ENCODE measurements at places on chromosomes 4 and X.

DNA sequence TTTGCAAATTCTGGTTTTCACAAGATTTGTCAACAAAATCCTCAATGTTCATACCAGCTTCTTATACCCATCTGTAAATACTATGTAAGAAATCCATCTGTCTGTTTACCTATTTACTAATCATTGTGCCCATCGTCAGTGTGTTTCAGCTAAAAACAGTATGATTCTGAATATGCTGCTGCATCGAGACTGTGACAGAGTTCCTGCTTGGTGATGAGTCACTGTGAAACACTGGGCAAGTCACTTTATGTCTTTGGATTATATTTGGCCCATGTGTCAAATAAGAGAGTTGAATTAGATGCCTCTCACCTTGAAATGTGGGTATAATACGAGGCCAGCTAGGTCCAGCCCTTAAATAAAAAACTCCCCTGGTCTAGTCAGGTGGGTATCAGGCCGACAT, 79.3 kb downstream of the CBLL2 start:
- no peak for DNase-seq

GRCh38 chrX:75623535-75623934, 100.7 kb upstream of the ZDHHC15 start:
- no peak for DNase-seq

- no peak for DNase-seq
Measured at GRCh38 chr4:7319024-7319423, 115.7 kb downstream of the PSAPL1 start.

DNA sequence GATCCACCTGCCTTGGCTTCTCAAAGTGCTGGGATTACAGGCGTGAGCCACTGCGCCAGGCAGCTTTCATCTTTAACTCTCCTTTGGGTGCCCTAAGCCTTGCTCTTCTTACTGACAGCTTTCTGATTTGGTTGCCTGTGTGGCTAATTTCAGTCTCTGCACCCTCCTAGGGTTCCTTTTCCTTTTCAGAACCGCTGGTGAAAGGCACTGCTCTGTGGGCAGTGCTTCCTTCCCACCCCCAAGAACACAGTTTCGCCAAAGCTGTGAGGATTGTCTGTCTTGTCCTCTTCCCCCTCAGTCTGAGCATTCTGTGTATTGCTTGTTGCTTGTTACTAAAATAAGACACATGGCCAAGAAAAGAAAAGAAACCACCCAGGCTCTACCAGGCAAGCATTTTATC, 101.4 kb upstream of the FRMPD3 start:
- DNase-seq: no peak

DNA sequence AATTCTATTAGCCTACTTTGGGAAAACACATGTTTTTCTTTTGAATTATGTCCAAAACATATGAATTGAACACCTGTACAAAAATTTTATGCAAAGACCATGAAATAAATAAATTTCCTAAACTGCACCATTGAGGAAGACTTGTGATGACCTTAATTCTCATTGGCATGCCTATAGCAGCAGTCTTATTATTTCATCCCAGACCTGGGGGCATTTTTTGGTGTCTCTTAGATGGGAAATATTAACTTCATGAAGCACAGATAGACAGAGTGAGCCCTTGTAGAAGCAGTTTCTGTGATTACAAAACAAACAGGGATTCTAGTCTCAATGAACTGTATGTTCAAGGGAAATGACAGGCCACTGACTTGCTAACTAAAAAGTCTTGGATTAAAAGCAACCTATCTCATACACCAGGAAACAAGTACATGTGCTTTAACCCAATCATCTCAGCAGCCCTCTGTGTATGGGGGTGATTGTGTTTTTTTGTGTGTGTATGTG, 32.0 kb upstream of the HPGD start:
- peak; percentile 7 for DNase-seq

DNA sequence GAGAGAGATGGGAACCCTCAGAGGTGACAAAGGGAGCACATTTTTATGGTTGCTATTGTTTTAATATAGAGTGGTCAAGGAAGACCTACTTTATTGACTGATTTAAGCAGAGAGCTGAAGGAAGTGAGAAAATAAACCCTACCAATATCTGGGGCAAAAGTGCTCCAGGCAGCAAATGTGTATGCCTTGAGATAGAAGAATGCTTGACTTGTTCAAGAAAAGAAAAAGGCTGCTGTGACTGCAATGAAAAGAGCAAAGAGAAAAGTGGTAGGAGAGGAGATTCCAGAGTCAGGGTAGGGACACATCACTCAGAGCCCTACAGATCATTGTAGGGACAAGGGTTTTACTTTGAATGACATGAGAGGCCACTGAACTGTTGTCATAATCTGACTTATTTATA, 26.0 kb downstream of the STAP1 start:
- peak; percentile 50 for DNase-seq

GRCh38 chr4:47095884-47096283, 64.5 kb downstream of the GABRB1 start:
- no peak for DNase-seq

GRCh38 chrX:2879670-2880069, 49.5 kb downstream of the ARSD start:
- DNase-seq: no peak

- no peak for DNase-seq
Measured at GRCh38 chr4:92059615-92060014, 244.2 kb upstream of the GRID2 start.

- DNase-seq: no peak
Measured at GRCh38 chr4:153113061-153113837, 91.0 kb upstream of the TRIM2 start.

DNA sequence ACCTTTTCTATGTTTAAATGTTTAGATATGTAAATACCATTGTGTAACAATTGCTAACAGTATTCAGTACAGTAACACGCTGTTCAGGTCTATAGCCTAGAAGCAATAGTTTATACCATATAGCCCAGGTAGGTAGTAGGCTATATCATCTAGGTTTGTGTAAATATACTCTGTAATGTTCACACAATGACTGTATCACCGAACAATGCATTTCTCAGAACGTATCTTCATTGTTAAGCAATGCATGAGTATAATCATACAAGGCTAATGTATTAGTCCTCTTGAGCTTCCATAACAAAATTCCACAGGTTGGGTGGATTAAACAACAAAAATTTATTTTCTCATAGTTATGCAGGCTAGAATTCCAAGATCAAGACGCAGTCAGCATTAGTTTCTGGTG, 22.7 kb downstream of the ARMCX4 start:
- DNase-seq: no peak

GRCh38 chrX:9442056-9442455, 22.8 kb upstream of the TBL1X start:
- no peak for DNase-seq
